Aorta (tissue), 5 donors: ENCODE measurements at places on chromosomes 7 and 10. TPM values are rescaled to one million over a fixed set of nuclear protein-coding genes. Genes with fewer than 3 reads are reported as not detected.

DNA sequence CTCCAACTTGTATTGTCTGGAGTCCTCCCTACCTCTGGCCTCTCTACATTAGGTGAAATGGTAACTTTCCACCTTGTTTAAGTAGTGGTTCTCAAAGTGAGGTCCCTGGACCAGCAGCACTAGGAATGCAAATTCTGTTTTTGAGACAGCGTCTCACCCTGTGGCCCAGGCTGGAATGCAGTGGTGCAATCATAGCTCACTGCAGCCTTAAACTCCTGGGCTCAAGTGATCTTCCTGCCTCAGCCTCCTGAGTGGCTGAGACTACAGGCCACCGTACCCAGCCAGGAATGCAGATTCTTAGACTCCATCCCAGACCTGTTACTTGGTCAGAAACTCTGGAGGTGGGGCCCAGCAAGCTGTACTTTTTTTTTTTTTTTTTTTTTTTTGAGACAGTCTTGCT lies 6.8 kb upstream of the TBL2 start:
- no peak overlapping the region for H3K4me3 ChIP-seq
- DNase-seq = no peak
- no peaks in the 10 kb centered on the region for H3K27me3 ChIP-seq
- H3K27ac ChIP-seq = no peak overlapping the region
- no peaks in the 10 kb centered on the region for H3K36me3 ChIP-seq

GRCh38 chr10:77086081-77086480 lies 551.5 kb downstream of the KCNMA1 start:
- H3K4me3 ChIP-seq = no peak overlapping the region
- H3K36me3 ChIP-seq = peaks cover 9% of the 10 kb centered on the region
- H3K27ac ChIP-seq = peak overlapping the region; percentile 3
- DNase-seq = no peak
- no peaks in the 10 kb centered on the region for H3K4me1 ChIP-seq

DNA sequence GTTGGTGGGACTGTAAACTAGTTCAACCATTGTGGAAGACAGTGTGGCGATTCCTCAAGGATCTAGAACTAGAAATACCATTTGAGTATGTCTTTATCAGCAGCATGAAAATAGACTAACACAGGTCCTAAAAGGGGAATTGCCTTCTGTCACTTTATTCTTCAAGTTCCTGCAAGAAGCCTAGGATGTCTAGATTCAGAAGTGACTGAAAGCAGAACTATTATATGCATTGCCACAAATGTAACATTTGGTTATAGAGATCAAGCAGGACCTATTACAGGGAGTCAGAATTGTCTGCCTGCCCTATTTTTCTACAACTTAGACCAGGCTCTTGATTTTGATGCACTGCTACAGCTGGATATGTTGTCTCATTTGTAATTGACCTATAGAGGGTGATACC lies 364.7 kb downstream of the SORCS1 start:
- no peak overlapping the region for H3K4me3 ChIP-seq
- DNase-seq = no peak
- no peaks in the 10 kb centered on the region for H3K36me3 ChIP-seq
- H3K27me3 ChIP-seq = no peaks in the 10 kb centered on the region
- no peaks in the 10 kb centered on the region for H3K4me1 ChIP-seq

DNA sequence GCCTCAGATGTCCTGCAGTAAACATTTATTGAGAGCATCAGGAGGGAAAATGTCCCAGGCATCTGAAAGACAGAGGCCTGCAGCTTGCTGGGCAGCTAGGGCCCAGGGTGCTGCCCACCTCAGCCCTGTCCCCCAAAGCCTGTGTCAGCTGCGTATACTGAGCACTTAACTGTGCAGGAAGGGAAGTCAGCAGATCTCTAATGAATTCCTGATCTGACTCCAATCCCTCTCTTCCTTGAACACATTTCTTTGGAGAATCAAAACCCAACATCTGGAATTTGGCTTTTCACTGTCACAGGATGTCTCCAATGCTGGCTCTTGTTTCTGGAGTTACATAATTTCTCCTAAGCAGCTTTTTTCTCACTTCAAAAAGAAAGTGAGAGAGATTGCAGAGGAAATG lies 364.7 kb upstream of the NFE2L3 start:
- no peaks in the 10 kb centered on the region for H3K27me3 ChIP-seq
- H3K4me3 ChIP-seq = no peak overlapping the region
- H3K4me1 ChIP-seq = peaks cover 2% of the 10 kb centered on the region
- no peak for DNase-seq

DNA sequence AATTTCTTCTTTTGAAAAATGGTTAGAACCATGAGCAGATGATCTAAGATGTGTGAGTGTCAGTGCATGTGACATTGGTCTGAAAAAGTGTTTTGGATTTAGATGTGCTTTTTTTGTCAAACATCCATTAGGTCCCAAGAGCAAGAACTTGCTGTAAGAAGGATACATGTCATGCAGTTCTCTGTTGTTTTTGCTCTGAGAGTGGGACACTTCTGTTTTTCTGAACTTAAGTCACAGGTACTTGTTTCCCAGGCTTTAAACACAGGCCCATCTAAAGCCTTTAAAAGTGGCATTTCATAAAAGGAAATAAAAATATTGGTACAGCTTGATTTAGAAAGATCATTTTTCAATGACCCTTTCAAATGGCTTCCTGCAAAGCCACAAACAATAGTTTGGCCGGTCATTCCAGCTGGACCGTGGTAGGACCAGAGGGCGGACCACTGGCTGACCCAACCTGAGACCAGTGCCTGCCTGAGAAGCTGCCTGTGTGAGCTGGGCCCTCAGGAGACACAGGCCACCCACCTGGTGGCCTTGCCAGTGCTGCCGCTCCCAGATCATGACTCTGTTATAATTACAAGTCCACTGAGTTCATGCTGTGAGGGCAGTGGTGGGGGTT lies 92.7 kb downstream of the EEPD1 start:
- peak overlapping the region; percentile 62 for H3K27ac ChIP-seq
- H3K27me3 ChIP-seq = no peaks in the 10 kb centered on the region
- H3K4me3 ChIP-seq = no peak overlapping the region

GRCh38 chr10:128052696-128053095 lies 73.5 kb downstream of the MKI67 start:
- H3K27ac ChIP-seq = no peak overlapping the region
- H3K36me3 ChIP-seq = no peaks in the 10 kb centered on the region
- no peak overlapping the region for H3K4me3 ChIP-seq
- H3K4me1 ChIP-seq = no peaks in the 10 kb centered on the region

DNA sequence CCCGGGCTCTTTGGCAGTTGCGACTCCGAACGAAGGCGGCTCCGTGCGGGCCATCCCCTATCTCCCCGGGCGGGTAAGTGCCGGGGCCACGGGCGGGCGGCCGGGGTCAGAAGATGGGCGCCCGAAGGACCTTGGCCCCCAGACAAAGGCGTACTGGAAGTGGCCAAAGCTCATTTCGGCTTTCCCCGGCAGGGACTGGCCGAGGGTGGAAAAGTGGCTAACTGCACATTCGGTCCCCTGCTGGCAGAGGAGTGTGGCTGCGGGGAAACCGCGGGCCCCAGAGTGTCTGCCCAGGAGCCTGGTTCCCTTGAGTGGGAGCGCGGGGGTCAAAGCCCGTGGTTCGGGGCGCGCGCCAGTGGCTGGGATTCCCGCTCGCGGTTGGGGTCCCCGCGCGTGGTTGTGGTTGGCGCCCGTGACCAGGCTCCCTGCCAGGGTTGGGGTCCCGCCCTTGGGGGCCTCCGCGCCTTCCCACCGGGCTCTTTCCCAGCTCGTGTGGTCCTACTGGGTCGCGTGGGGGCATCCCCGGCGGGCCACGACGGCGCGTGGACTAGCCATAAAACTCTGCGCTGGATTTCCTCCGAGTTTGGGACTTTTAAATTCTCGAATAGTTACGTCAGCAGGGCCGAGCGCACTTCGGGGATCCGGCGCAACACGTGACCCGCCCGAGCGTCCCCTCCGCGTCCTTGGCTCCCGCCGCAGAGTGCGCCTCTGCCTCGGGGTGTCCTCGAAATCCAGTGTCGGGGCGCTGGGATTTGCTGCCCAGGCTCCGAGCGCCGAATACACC lies 124.4 kb downstream of the TACC2 start:
- H3K27ac ChIP-seq = peak overlapping the region; percentile 83
- peak overlapping the region; percentile 39 for H3K4me3 ChIP-seq
- H3K27me3 ChIP-seq = no peaks in the 10 kb centered on the region
- no peaks in the 10 kb centered on the region for H3K4me1 ChIP-seq
- no peaks in the 10 kb centered on the region for H3K36me3 ChIP-seq

- H3K4me3 ChIP-seq = no peak overlapping the region
- no peaks in the 10 kb centered on the region for H3K27me3 ChIP-seq
- no peak for DNase-seq
- H3K4me1 ChIP-seq = peaks cover 7% of the 10 kb centered on the region
- H3K36me3 ChIP-seq = no peaks in the 10 kb centered on the region
- H3K27ac ChIP-seq = peak overlapping the region; percentile 98
Observed at GRCh38 chr10:91590904-91591796, 41.7 kb downstream of the PPP1R3C start.

GRCh38 chr7:5572439-5572838 lies 148.8 kb upstream of the TNRC18 start:
- no peaks in the 10 kb centered on the region for H3K4me1 ChIP-seq
- no peak overlapping the region for H3K27ac ChIP-seq
- no peaks in the 10 kb centered on the region for H3K27me3 ChIP-seq
- no peak for DNase-seq

DNA sequence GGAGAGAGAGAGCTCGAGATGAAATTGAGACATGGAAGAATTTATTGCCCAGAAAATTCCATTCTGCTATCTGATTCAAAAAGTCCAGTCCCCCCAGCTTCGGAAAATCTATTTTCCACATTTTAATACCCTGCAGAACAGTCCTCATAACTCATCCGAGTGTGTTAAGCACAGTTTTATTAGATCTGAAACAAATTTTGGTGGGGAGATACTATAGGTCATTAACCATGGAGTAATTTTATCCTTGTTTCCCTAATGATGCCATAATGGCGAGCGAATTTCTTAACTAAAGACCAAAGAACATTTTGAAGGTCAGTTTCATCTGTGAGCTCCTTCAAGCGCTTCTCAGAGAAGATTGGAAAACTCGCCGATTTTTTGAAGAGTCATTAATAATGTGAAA lies 78.1 kb downstream of the HIF1AN start:
- H3K27ac ChIP-seq = no peak overlapping the region
- H3K27me3 ChIP-seq = no peaks in the 10 kb centered on the region
- no peak for DNase-seq
- H3K4me3 ChIP-seq = no peak overlapping the region

DNA sequence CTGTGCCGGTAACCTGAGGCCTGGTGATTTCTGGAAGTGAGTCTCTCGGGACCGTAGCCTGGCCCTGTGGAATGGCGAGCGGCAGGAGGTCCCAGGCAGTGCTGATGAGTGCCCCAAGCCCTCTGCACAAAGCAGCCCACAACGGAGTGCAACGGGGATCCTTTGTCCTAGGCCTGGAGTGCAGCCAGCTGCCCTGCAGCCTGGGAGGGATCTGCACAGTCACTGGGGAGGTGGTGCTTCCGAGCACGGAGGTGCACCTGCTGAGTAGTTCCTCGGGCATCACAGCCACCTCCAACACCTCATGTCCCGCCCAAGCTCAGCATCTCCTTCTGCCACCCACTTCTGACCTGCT lies 162.8 kb upstream of the ZMIZ1 start:
- H3K36me3 ChIP-seq = no peaks in the 10 kb centered on the region
- no peaks in the 10 kb centered on the region for H3K27me3 ChIP-seq
- H3K4me1 ChIP-seq = no peaks in the 10 kb centered on the region
- no peak overlapping the region for H3K27ac ChIP-seq
- no peak overlapping the region for H3K4me3 ChIP-seq

DNA sequence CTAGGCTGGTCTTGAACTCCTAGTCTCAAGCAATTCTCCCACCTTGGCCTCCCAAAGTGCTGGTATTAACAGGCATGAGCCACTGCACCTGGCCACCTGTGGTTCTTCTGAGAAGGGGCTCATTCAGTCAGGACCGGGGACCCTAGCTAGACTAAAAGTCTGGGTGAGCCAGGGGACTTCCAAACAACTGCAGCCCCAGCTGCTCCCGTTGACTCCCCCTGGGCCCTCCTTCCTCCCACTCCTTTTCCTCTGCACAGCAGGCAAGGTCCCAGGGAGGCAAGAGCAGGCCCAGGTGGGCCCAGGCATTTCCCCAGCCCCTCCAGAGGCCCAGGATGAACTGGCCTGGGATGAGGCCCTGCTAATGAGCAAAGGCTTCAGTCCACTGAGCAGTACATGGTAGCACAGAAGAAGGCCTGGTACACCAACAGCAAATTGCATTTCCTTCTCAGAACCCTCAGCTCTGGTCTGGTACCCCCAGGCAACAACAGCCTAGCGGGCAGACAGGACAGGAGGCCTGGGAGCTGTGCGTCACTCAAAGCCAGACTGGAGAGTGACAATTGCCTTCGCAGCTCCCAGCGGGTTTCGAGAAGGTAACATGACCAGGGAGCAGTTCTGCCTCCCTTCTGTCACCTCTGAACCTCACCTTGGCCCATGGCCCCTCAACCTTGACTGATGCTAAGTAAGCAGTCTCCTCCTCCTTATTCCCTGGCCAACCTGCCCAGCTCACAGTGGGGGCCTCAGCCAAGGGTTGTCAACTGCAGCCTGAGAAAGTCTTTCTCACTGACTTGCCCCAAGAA lies 30.7 kb upstream of the HSPA12A start:
- no peaks in the 10 kb centered on the region for H3K27me3 ChIP-seq
- no peak overlapping the region for H3K27ac ChIP-seq
- no peaks in the 10 kb centered on the region for H3K4me1 ChIP-seq
- DNase-seq = no peak
- H3K36me3 ChIP-seq = no peaks in the 10 kb centered on the region

GRCh38 chr10:101693978-101694673 lies 844 bp downstream of the FBXW4 start:
- peak overlapping the region; percentile 77 for H3K4me3 ChIP-seq
- H3K36me3 ChIP-seq = no peaks in the 10 kb centered on the region
- peak; percentile 85 for DNase-seq
- H3K4me1 ChIP-seq = no peaks in the 10 kb centered on the region
- H3K27me3 ChIP-seq = no peaks in the 10 kb centered on the region

DNA sequence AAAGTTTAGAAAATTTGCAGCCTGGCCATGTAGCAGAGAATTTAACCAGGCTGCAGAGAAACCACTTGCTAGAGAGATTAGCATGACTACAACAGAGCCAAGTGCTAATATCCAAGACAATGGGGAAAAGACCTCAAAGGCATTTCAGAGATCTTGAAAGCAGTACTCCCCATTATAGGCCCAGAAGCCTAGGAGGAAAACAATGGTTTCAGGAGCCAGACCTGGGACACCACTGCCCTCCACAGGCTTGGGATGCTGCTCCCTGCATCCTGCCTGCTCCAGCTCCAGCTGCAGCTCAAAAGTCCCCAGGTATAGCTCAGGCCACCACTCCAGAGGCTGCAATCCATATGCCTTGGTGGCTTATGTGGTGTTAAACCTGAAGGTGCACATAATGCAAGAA lies 101.5 kb upstream of the TMEM72 start:
- no peak for DNase-seq
- no peaks in the 10 kb centered on the region for H3K4me1 ChIP-seq
- no peak overlapping the region for H3K4me3 ChIP-seq
- H3K27ac ChIP-seq = no peak overlapping the region

Gene POP7
- total RNA-seq = 16.4 TPM

Gene MAT1A
- total RNA-seq = 0.60 TPM

Gene NUTM2E
- total RNA-seq = not detected

Gene KCND2
- total RNA-seq = 1.9 TPM

Gene RBP3
- total RNA-seq = not detected

Gene TMEM229A
- not detected for total RNA-seq

Gene PPA1
- total RNA-seq = 66.7 TPM

Gene PNLIPRP3
- not detected for total RNA-seq

Gene KCNMA1
- 163 TPM for total RNA-seq

Gene KIF11
- 1.7 TPM for total RNA-seq
